ENCODE measurements at places on chromosomes 7 and 10.

DNA sequence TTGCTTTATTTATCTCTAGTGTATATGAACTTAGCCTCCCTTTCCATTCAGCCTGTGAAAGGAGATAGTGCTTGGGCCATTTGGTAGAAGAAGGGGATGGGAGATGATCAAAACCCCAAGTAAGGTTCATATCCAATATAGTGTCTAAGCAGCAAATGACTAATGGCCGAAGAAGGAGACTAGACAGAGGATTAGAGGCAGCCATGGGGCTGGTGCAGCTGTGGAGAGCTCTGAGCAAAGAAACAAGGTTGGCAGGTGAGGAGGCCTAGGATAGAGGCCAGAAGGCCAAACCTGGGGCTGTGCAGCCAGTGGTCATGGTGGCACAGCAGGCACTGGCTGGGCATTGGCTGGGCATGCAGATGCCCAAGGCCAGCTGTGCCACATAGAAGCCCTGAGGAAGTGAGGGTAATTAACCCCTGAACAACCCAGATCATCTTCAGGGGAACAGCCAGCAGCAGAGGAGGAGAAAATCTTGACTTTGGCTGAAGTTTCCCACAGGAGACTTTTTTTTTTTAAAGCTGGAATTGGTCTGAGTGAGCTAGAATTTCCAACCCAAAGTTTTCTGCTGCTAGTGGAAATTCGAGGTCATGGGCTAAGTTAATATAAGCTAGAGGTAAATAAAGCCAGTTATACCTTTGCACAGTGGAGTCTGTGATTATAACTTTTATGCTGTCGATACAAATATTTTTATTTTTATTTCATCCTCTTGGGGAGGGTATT lies 10.3 kb upstream of the CPA1 start:
- no peak for DNase-seq

GRCh38 chr10:132684164-132684891 lies 101.6 kb downstream of the NKX6-2 start:
- no peak for DNase-seq

- DNase-seq: no peak
Measured at GRCh38 chr10:124003070-124003419, 90.4 kb downstream of the CHST15 start.

DNA sequence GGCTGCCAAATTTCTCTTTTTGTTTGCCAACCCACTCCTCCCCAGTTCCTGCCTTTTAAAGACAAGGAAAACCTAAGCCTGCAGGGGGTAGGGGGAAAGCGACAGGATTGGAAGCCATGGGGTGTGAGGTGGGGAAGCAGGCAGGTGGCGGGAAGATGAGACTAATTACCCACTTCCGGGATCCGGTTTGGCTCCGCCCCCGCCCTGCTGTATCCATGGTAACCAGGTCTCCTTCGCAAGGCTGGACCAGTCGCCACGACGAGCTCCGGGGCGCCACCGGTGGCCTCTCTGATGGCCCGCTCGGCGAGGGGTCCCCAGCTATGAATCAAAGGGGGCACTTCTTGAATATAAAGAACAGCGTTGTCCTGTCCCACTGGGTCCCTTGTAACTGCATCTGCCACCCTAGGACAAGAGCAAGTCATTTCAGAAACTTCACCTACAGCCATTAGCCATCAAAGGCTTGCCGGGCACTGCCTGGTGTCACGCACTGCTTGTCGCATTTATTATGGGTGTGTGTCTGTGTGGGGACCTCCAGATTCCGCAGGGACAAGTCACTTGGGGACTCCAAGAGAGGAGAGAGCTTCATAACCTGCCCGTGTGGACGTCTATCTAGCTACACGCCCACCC lies 55.4 kb upstream of the LMTK2 start:
- peak; percentile 15 for DNase-seq

DNA sequence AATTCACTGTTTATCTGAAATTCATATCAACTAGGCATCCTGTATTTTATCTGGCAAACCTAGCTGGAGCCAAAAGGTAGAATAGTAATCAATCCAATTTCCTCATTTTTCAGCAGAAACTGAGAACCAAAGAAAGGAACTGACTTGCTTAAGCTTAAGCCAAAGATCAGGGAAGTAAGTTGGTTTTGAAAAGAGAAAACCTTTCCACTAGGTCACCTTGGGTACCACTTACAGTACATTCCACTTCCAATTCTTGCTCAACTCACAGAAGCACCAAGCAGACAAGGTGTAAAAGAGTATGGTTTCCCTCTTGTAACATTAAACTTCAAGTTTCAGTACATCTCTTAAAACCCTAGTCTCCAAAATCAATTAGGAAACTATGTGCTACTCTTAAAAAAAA lies 79.6 kb downstream of the ZFAND4 start:
- DNase-seq: no peak

DNA sequence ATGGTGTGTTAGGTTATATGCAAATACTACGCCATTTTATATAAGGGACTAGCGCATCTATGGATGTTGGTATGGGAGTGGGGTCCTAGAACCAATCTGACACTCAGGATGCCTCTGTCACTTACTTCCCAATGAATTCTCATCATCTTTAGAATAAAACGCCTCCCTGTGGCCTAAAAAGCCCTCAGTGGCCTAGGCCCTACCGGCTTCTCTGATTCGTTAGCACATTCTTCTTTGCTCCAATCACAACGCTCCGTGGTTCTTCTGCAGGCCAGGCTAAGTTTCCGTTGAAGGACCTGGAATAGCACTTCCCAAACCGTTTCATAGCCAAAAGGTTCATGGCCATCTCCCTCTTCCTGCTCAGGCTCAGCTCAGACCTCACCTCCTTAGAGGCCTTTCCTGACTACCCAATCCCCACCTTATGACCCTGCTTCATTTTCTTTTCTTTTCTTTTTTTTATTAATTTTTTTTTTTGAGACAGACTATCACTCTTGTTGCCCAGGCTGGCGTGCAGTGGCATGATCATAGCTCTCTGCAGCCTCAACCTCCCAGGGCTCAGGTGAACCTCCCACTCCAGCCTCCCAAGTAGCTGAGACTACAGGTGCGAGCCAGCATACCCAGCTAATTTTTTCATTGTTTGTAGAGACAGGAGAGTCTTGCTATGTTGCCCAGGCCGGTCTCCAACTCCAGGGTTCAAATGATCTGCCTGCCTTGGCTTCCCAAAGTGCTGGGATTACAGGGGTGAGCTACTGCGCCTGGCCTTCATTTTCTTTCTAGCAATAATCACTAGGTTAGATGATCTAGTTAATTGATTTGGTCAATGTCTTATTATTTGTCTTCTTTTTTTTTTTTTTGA lies 24.5 kb upstream of the YWHAG start:
- no peak for DNase-seq

GRCh38 chr10:78657163-78657861 lies 411.5 kb upstream of the ZMIZ1 start:
- DNase-seq: peak; percentile 78

DNA sequence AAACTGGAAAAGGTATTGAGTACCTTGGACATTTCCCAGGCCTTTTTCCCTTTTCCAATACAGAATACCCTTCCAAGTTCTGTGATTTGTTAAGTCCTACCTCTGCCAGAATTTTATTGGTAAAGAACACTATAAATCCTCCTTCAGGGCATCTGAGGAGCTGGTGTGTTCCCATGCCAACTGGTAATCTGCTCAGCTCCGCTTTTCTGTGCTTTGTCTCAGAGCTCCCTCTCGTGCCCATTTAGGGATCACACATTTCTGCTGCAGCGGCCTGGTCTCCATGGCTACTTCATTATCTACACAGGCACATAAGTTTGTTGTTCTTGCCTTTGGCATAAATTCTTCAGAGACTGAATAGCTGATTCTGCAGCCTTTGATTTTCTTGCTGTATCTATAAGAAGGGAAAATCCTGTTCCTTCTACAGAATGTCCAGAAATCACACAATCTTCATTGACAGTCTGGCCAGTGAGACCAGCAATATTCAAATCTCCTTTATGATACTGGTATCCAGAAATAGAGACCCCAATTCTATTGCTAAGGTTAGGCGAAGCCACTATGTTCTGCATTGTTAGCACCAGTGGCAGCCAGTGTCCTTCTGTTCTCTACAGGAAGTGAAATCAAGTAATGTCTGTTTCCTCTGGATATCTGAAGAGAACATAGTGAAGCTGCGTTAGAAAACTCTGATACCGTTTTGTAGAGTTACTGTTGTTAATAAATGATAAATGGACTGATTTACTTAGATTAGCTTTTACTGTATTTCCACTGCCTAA lies 51.9 kb downstream of the DENND11 start:
- peak; percentile 69 for DNase-seq

DNA sequence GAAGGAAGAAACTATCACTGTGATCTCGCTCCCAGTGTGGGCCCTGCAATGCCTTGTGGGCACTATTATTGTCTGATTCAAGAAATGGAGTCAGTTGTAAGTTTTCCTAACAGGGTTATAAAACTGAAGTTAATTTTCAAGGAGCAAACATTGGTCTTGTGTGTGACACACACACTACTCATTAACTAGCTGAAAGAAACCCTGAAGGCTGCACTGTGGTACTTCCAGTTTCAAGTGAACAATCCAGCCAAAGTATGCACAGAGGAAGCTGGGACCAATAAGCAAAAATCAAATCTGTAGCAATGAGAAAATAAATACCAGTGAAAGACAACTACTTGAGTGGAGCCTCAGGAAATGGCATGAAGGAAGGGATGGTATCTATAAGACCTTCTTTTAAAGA lies 506.6 kb upstream of the POT1 start:
- DNase-seq: no peak

GRCh38 chr7:80851896-80852476 lies 66.9 kb downstream of the SEMA3C start:
- no peak for DNase-seq

DNA sequence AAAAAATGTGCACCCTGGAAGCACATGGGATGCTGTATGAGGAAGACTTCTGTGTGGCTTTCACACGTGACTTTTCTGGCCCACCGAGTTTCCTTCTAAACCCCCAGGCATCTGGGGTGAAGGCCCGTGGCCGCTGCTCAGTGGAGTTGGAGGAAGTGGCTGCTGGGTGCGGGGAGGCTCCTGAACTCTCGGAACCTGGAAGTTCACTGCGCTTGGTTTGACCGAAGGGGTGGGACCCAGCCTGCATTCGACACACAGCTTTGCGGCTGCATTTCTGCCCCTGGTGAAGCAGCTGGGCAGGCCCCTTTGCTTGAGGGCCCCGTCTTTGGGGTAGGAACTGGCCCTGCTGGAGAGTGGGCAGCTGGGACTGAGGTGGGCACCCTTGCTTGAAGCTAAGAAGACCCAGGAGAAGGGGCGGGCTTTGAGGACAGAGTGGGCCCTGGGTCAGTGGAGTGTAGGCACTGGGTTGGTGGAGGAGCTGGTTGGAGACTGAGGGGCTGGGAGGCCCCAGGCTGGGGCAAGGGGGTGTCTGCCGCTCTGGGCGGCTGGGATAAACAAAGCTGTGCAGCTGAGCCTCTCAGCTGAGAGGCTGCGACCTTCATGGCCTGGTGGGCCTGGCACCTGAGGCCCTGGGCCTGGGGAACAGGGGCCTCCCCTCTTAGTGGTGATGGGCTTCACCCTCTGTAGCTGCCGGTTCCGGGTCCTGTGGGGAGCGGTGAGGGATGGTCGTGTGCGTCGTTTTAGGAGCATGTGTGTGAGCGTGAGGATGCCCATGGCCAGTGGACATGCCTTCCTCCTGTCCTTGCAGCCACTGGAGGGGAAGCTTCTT lies 78.0 kb downstream of the INPP5A start:
- DNase-seq: no peak

DNA sequence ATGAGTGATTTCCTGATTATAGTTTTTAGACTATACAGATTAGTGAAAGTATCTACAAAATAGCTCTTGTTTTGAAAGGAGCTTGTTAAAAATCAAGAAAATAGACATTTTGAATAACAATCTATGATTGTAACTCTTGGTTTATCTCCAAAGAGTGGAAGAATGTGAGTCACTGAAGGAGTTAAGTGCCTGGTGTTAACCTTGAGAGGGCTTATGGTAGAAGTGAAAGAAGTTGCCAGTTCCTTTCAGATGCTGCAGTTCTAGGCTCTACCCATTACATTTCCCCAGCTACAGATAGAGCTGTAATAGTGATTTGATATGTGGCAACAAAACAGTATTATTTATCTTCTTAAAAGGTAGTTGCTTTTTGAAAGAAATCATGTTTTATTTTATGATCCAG lies 12.7 kb downstream of the NRBF2 start:
- no peak for DNase-seq

DNA sequence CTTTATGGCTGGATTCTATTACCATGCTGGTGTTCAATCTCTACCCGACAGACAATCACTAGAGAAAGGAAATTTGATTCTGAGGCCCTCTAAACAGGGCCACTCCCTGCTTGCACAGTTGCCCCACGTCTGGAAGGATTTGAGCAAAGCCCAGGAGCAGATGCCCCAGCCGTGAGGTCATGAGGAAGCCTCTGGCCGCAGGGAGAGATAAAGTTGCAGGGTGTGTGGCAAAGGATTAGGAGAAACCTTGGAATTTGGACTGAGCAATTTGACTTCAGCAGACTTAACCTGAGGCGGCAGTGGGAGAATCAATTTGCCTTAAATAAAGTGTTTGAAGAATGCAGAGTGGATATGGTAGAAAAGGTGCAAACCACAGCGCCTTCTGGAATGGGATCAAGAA lies 40.2 kb upstream of the KLF6 start:
- DNase-seq: no peak

GRCh38 chr7:42272793-42273665 lies 36.0 kb upstream of the GLI3 start:
- no peak for DNase-seq

DNA sequence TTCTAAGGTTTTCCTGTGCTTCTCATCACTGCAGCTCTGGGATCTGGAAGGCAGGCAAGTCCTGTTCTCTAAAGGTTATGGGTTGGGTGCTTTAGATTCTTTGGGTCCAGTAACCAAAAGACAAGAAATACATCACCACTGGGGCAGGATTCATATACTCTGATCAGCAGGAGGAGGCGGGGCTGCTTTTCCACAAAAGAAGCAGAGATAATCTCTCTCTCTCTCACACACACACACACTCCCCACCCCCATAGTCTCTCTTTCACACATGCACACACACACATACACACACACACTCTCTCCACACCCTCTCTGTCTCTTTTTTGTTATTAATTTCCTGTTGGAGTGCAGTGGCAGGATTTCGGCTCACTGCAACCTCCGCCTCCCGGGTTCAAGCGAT lies 13.0 kb upstream of the ACBD5 start:
- no peak for DNase-seq

- no peak for DNase-seq
Measured at GRCh38 chr10:118311505-118311904, 30.6 kb downstream of the FAM204A start.

GRCh38 chr7:152479595-152479994 lies 43.8 kb upstream of the KMT2C start:
- DNase-seq: no peak

GRCh38 chr10:67670401-67670800 lies 25.6 kb downstream of the CTNNA3 start:
- no peak for DNase-seq

- no peak for DNase-seq
Measured at GRCh38 chr7:20602306-20602705, 13.2 kb upstream of the ABCB5 start.

- DNase-seq: no peak
Measured at GRCh38 chr10:20466731-20467130, 430.4 kb downstream of the NEBL start.

- DNase-seq: no peak
Measured at GRCh38 chr7:127390817-127391590, 1.5 kb downstream of the ZNF800 start.
